Ureter (tissue), 1 donor: ENCODE measurements at places on chromosomes 4 and X. TPM values are rescaled to one million over a fixed set of nuclear protein-coding genes. Genes with fewer than 3 reads are reported as not detected.

- DNase-seq, result no peak
These were observed 60.6 kb downstream of the GABRA2 start for GRCh38 chr4:46329118-46329976.

DNA sequence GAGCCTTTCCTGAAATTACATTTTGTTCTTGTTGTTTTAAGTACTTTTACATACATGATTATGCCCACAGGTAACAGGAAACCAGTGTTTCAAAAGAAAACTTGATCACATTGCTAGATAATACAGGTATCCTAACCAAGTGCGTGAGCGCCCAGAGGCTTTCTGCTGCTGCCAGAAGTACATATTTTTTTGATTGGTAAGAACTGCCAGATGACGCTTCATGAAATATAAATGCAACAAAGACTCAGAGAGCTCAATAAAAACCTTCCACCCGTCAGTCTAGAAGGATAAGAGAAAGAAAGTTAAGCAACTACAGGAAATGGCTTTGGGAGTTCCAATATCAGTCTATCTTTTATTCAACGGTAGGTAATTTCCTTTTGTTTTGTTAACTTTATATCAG is at the start of gene EPGN:
Gene EPGN (plus strand): TSS at position 256 of the 400 bp plus-strand sequence. CDS start 64 bp downstream, at position 320.
- no peak for DNase-seq

DNA sequence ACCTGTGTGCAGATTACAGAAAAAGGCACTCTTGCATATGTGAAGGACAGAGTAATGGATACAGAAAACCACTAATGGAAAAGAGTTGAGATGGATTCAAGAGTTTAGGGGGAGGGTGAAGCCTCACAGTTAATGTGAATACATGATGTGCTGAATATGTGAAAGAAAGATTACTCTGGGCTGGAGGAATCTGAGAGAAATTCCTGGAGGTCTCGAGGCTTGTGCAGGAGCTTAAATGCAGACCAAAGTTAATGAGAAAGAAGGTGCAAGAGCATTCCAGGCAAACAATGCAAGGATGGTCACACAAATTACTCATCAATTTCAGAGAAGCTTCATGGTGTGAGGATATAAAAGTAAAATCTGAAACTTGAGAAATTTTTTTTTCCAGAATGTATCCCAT is 768.8 kb downstream of the STPG2 start:
- DNase-seq, result no peak

GRCh38 chr4:103996064-103996463 is 276.3 kb upstream of the TACR3 start:
- no peak for DNase-seq

AMTN gene
- not detected for total RNA-seq

- DNase-seq, result no peak
These were observed 74.6 kb downstream of the WDR44 start for GRCh38 chrX:118420462-118420861.

DNA sequence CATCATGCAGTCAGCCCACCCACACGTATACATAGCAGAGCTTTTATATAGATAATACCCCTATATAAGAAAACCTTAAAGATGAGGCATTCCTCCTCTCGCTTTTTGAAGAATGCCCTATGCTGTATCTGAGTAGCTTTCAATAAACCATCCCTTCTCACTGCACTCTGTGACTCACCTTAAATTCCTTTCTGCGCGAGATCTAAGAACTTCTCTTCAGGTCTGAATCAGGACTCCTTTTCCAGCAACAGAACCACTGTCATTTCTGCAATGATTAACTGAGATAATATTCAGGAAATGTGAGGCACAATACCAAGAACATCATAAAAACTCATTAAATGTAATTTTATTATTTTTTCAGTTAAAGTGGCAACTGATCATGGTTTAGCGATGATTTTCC is 76.4 kb upstream of the DCLK2 start:
- DNase-seq, result no peak

DNA sequence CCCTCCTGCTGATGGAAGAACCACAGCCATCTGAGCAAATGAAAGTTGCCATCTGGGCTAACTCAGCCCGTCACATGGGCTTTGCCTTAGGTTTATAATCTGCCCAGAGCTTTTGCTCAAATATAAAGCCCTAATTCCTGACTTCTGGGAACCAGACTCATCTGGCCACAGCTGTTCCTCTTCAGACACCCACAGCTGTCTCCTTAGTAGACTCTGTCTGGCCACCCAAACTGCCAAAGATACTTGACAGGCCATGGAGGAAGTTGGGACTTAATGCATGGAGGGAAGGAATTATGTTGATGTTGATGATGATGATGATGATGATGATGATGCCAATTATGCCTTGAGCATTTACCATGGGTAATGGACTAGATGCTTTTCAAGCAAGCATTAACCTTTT is 8.0 kb downstream of the LGI2 start:
- DNase-seq, result no peak

CYTL1 gene
- 3.0 TPM for total RNA-seq

LAP3 gene
- total RNA-seq, result 59.6 TPM

YY2 gene
- total RNA-seq, result 3.1 TPM

- no peak for DNase-seq
These were observed 31.8 kb downstream of the PDGFC start for GRCh38 chr4:156939801-156940200.

- no peak for DNase-seq
These were observed 163.0 kb upstream of the TLL1 start for GRCh38 chr4:165709973-165710526.

DNA sequence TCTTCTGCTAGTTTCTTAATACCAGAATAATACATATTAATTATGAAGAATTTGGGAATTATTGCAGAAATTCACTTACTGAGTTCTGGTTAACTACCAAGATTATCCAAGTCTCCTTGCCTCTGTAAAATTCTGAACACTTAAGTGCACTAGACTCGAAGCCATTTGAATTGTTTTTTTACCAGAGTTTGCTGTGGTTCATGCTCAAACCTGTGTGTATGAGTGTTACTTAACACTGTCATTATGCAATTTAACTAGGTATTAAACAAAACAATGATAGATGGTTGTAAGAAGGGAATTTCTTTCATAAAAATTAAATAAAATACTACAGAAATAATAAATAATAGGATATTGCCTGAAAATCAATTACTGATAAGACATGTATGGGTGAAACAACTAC is 145.6 kb upstream of the FAT4 start:
- no peak for DNase-seq

GRCh38 chr4:147633113-147633512 is 15.9 kb downstream of the TMEM184C start:
- no peak for DNase-seq

GRCh38 chrX:10611441-10612090 is 8.8 kb downstream of the MID1 start:
- no peak for DNase-seq

- DNase-seq, result no peak
These were observed 360.9 kb upstream of the ATOH1 start for GRCh38 chr4:93467484-93468155.

DNA sequence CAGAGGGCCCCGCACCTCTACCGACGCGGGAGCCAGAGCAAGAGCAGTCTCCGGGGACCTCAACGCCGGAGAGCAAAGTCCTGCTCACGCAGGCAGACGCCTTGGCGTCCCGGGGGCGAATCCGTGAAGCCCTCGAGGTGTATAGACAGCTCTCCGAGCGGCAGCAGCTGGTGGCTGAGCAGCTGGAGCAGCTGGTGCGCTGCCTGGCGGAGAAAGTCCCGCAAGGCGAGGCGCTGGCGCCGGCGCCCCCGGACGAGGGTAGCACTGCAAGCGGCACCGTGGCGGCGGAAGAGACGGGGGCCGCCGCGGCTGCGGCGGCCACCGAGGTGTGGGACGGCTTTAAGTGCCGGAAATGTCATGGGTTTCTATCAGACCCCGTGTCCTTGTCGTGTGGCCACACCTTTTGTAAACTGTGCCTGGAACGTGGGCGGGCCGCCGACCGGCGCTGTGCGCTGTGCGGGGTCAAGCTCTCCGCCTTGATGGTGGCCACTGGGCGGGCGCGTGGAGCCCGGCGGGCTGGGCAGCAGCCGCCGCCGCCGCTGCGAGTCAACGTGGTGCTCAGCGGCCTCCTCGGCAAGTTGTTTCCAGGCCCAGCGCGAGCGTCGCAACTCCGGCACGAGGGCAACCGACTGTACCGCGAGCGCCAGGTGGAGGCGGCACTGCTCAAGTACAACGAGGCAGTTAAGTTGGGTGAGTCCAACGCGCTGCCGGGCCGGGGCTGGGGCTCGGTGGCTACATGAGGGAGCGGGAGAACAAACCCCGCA is 672 bp downstream of the LONRF3 start:
- DNase-seq, result peak; percentile 46

CXCL13 gene
- 1.6 TPM for total RNA-seq

- no peak for DNase-seq
These were observed 33.1 kb downstream of the FTHL17 start for GRCh38 chrX:31038575-31039326.

ZIC3 gene
- not detected for total RNA-seq

DNA sequence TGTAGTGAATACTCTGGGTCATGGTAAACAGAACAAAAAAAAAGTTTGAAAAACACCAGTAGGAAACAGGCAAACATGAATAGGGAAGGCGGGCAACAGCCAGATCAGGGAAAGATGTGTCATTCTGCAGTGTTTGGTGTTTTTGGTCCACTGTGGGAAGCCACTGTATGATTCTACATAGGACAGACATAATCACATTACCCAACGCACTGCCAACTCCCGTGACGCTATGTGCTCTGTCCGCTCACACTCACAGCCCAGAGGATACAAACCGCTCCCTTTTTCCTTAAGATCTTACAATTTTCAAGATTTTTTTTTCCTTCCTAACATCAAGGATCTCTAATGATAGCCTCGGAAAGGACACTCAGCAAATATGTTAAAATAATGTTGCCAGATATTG is 59.3 kb downstream of the HADH start:
- DNase-seq, result no peak

CENPVL2 gene
- not detected for total RNA-seq

FMR1NB gene
- not detected for total RNA-seq

- DNase-seq, result peak; percentile 49
These were observed 733.3 kb downstream of the RPA4 start for GRCh38 chrX:97616883-97617530.

- DNase-seq, result peak; percentile 55
These were observed at the start of gene CHST7 for GRCh38 chrX:46573331-46573891. Gene CHST7 (plus strand): TSS chrX:46573765. CDS start chrX:46573932, 167 bp downstream.

IRF2 gene
- 74.9 TPM for total RNA-seq
